ENCODE measurements at places on chromosomes 2 and 18.

GRCh38 chr18:22021701-22022100, 147.7 kb upstream of the GATA6 start:
- no peak for DNase-seq

DNA sequence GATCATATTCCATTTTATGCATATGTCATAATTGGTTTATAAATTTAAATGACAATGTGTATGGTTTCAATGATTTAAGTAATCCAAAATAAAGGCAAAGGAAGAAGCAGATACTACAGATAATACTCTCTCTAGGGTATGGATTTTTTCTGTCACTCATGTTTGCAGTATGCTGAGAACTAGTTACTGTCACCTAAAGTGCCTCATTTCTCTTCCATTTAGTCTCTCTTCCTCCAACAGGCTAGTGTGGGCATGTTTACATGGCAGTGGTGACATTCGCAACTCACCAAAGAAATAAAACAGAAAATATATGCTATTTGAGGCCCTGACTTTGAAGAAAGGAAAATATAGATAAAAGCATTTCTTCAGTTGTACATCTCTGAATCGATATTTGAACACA, 1460.4 kb upstream of the ZEB2 start:
- DNase-seq: no peak

- no peak for DNase-seq
Observed at GRCh38 chr2:86020984-86021383, 84.7 kb downstream of the POLR1A start.

DNA sequence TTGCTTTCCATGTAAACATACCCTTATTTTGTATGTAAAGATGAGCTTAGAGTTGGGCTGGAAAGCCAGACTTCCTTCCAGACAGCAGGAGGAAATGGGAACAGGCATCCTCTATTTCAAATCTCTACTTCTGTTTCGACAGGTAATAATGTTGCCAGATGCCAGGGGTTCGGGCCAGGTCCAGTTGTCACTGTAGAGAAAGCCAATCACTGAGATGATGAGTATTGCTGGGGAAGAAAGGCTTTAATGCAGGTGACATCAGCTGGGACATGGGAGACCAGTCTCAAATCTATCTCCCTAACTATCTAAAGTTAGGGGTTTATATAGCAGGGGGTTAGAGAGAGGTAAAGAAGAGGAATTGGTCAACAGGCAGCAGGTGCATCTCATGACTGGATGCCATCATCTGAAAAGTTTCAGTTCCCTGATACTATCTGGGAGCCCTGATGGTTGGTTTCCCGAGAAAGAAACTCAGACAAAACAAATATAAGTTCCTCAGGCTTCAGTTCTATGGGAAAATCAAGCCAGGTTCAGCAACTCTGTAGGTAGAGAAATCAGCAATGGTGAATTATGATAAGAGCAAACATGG, 9.3 kb upstream of the MTCL1 start:
- DNase-seq: no peak

DNA sequence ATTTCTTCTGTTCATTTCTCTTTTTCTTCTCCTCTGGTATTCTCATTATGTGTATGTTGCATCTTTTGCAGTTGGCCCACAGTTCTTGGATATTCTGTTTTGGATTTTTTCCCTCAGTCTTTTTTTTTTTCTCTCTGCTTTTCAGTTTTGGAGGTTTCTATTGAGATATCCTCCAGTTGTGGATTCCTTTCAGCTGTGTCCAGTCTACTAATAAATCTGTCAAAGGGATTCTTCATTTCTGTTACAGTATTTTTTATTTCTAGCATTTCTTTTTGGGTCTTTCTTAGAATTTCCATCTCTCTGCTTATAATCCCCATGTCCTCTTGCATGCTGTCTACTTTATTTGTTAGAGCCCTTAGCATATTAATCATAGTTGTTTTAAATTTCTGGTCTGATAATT, 6.3 kb upstream of the MEP1B start:
- DNase-seq: no peak

- DNase-seq: no peak
Observed at GRCh38 chr2:231661422-231662027, 46.8 kb upstream of the PTMA start.

GRCh38 chr18:4987452-4988405, 209.3 kb downstream of the AKAIN1 start:
- no peak for DNase-seq

GRCh38 chr2:10668402-10669012, 21.3 kb downstream of the NOL10 start:
- DNase-seq: no peak

DNA sequence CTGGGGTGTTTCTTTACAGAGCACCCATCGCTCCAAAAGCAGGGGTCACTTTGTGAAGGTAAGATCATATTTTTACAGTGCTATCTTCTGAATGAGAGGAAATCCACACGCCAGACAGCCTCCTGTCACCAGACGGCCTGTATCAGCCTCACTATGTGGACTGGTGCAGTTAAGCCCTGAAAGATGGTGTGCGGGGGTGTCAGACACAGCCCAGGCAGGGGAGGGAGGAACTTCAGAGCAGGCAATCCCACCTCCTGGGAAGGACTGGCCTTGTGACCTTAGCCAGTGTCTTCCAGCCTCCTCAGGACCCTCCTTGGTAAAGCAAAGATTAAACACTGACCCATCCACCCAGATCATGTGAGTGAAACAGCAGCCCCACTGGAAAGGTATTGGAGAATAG, 249.4 kb upstream of the CTAGE1 start:
- DNase-seq: no peak

DNA sequence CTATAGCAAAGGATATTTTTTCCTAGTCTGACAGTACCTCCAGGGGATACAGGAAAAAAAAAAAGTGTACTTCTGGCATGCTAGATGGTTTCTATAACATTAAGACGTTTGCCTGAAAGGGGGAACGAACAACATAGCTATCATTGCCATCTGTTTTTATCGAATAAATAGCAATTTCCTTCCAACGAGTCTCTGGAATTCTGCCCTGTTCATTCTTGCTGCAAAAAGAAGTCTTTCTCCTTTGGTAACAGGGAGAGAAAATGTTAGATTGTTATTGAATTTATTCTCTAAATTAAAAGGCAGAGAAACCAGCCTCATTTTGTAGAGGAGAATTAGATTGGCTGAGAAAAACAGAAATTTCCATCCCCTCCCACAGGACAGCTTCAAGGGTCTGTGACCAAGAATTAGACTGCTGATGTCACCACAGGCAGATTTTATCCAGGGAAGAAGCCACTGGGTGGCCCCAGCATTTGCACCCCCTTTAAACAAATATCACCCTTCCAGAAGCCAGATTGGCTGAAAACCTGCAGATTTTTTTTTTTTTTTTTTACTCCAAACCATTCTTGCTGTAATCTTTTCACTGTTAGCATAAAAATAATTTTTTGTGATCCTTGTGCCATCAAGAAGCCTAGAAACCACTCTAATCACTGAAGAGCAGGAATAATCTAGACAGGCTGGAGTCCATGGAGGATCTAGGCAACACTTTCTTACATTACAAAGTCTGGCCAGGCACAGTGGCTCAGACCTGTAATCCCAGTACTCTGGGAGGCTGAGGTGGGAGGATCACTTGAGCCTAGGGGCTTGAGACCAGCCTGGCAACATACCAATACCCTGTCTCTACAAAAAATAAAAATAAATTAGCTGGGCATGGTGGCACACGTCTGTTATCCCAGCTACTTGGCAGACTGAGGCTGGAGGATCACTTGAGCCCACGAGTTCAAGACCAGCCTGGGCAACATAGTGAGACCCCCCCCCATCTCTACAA, 12.0 kb downstream of the WDFY1 start:
- no peak for DNase-seq

- no peak for DNase-seq
Observed at GRCh38 chr18:35289727-35290093, 319 bp downstream of the ZSCAN30 start.

DNA sequence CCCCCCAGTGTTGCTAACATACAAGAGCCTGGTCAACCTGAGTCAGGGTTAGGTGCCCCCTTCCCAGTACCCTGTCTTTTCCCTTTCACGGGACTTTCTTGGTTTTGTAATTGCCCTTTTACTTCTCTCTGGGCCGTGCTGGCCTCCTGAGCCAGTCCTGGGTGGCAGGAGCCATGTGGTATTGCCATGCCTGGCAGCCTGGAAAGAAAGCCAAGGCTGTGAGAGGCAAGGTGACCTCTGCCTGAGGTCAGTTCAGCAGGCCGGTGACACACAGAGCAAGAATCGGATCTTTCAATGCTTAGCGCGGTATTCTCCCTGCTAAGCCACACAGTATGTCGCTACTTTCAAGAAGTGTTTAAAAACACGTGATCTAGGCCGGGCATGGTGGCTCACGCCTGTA, 52.3 kb downstream of the C18orf63 start:
- DNase-seq: no peak

GRCh38 chr2:85015653-85016360, 44.8 kb downstream of the KCMF1 start:
- DNase-seq: no peak

GRCh38 chr2:101205521-101206479, 46.9 kb upstream of the CNOT11 start:
- DNase-seq: peak; percentile 13

- DNase-seq: no peak
Observed at GRCh38 chr18:46372670-46373069, 268.5 kb downstream of the HAUS1 start.

GRCh38 chr2:162915858-162916257, 77.3 kb upstream of the KCNH7 start:
- DNase-seq: no peak

DNA sequence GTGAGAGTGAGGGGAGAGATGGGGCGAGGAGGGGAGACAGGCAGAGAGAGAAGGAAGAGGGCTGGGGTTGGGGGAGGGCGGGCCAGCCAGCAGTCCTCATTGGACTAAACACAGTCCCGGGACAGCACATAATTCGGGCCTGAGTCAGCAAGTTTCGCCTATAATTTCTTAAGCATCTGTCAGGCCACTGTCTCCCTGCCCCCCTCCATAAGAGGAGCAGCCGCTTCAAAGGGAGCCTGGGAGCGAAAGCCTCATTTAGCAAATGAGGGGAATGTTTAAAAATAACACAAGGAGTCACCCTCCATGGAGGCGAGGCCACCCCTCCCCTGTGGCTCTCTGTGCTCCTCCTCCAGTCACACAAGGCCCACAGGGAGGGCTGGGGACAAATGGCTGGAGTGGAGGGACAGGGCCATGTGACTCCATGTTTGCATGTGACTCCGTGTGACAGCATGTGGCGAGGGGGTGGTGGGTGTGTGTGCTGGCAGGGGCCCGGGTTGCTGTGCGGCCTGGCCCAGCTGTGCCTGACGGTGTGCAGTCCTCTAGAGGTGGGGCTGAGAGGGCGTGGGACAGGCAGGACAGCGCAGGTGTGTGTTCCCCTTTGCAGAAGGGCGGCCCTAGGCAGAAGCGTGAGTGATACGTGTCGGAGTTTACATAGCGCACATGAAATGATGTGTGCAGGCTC, 162.4 kb downstream of the CELF4 start:
- DNase-seq: no peak

DNA sequence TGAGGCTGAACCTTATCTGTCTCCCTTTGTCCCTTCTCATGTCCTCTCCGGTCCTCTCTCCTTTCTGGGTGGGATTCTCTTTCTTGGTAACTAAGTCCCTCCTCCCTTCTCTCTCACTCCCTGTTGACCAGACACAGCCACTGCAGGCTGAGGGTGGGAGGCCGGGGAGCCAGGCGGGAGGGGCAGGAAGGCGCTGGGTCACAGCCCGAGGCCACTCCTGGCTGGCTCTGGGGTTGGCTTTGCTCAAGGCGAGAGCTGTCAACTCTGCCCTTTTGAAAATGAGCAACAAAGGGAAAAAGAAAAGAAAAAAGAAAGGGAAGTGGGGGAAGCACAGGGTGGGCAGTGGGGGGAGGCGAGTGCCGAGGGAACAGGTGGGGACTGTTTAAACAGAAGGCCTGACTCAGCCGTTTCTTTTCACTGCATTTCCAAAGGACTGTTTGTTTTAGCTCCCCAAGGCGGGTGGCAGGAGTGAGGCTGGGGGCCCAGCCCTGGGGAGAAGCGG, 70.5 kb upstream of the IGFBP5 start:
- no peak for DNase-seq

DNA sequence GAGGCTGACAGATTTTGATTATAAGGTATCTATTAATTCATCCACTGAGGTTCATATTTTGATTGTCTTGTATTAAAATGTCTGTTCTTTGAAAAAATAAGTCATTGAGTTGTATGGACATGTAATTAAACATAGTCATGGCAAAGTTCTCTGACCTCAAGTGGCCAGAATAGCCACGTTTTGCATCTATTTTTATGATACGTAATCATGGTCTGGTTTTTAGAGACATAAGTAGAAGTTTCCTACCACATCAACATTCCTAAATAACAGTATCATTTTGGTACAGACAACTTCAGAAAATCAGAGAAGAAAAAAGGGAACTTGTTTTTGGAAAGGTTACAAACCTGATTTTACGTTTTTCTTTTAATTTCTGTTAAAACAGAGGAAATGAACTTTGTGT, 47.6 kb downstream of the COL5A2 start:
- no peak for DNase-seq

DNA sequence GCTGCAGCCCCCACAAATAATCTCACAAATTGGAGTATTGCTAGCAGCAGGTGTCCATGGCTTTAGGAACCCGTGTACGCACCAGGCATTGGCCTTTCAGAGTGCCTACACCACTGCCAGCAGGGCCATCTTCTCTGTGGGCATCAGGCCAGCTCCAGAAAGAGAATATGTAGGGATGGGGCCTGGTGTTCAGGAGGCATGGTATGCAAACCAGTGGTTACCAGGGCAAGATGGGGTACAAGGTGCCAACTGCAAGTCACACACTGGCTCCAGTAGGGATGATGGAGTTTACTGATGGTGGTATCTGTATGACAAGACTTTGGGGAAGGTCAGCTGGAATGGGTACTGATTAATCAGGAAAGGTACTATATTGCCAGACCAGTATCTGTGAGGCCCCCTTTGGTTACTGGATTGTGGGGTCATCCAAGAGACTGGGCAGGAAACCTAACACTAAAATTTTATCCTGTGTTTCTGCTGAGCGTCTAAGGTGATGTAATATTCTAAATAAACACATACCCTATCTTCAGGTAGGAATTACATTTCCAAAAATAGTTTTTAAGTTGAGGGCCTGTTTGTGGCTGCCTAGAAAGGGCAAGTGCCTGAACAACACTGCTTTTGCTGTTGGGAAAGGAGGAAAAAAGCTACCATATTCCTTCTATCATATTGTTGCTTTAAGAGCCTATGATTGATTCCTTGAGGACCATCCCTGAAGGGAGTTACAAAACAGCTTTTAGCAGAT, 9.0 kb downstream of the CNOT9 start:
- DNase-seq: no peak

DNA sequence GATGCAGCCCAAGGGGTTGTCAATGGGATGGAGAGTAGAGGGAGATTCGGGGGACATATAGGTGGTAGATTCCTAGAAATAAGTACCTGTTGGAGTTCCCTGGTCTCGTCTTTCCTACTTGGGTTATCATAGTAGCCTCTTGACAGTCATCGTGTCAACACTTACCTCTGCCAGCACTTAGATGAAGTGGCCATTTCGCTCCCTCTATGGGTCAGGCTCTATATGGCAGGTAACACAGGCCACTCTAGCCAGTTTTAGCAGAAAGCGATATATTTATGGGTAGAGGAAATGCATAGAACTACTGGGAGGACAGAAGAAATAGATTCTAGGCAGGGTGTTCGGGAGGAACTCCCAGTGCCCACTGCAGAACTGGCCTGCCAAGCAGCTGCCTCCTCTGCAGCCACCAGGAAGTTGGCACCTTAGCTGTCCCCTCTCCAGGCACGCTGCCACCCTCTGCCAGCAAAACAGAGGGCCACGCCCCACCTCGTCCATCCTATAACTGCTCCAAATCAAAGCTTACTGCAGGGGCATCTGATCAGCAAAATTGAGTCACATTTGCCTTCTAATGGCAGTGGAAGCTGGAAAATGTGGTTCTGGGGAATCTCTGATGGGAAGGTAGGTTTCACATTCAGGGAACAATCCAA, 181.3 kb downstream of the INSIG2 start:
- DNase-seq: no peak

Data from stimulated activated CD4-positive, alpha-beta T cell treated with anti-CD3 and anti-CD28 coated beads, Interleukin-1b, Interleukin-23, amount 100 ng/mL, for 24 hours (primary cell).